ENCODE measurements at places on chromosomes 1 and 21.

DNA sequence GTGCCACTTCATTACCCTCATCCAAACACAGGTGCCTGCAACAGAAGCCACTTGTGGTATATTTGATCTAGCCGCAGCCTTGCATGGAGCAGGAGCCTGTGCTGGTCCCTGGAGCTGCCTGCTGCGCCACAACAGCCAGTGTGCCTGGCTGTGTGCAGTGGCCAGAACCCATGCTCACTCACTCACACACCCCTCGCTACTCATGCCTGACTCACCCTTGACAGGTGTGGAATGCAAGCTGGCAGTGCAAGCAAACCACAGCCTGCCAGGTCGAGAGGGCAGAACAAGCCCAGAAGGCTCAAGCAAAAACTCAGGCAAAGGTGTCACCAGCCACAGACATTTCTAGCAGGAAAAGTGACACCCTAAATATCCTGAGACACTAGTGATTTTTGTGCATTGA lies 1510.9 kb downstream of the KCNT2 start:
- DNase-seq = no peak

DNA sequence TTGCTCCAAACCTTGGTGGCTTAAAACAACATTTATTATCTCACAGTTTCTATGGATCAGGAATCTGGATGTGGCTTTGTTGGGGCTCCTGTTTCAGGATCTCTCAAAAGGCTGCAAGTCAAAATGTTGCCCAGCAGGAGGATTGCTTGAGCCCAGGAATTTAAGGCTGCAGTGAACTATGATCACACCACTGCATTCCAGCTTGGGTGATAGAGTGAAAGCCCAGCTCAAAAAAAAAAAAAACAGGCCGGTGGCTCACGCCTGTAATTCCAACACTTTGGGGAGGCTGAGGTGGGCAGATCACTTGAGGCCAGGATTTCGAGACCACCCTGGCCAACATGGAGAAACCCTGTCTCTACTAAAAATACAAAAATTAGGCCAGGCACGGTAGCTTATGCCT lies 30.0 kb downstream of the BCAS2 start:
- DNase-seq = no peak

DNA sequence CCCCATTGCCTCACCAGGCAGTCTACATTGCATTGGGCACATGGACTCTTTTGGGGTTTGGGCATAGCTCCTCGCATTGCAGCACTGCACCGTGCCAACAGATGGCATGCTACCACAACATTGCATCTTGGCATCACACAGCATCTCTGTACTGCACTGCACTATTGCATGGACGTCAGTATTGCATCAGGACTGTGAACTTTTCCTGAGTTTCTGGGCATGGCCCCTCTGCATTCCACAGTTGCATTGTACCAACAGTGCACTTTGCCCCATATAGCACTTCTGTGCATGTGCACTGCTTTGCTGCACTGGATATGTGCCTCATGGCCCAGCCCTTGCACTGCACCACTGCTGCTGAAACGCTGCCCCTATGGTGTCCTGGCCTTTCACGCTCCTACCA lies 9.6 kb downstream of the PTPRU start:
- DNase-seq = no peak

DNA sequence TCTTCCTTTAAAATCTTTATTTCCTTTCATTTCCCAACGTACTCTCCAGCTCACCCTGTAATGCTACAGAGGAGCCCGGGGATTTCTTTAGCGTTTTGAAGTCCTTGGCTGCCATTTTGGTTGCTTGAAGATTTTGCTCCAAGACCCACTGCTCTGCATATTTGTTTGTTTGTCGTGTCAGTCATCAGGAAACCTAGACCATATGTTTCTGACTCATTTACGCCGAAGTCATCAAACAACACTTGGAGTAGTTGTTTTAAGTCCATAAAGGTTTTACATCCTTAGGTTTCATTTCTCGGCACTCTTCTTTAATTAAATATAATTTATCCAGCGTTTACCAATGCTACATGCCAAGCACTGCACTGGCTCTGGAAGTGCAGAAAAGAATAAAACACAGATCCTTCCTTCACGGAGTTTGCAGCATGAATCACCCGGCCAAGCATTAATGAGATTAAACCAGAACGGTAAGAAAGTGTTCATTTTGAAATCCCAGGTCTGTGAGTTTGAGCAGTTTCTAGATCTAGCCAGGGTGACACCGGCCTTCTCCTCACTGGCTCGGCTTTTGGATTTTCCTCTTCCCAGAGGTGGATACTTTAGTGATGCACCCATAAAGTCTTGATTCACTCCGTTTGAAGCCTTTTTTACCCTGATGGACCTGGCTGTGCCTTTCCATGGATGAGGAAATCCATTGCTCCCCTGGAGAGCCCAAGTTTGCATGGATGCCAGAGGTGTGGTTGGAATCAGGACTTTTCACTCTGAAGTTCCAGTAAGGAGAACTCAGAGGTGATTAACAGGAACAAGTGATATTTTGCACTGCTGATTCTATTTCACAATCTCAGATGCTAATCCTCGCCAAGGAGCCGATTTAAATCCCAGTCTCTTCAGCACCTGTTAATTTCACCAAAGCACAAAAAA lies 109.3 kb downstream of the KAZN start:
- no peak for DNase-seq

GRCh38 chr1:151828921-151829320 lies 2.7 kb downstream of the RORC start:
- no peak for DNase-seq

DNA sequence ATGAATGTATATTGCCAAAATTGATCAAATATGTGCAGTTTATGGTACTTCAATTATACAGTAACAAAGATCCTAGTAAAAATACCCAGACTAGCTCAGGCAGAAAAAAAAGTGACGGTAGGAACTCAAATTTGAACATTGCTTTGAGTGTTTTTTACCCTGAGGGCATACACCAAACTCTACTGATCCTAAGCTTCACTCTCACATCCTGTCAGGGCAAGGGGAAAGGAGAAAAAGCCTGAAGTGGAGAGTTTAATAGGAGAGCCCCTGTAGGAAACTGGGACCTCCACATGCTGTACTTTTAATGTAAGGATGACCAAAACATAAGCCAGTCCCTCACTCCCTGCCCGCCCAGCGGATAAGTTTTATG lies 59.8 kb upstream of the GNG12 start:
- no peak for DNase-seq

DNA sequence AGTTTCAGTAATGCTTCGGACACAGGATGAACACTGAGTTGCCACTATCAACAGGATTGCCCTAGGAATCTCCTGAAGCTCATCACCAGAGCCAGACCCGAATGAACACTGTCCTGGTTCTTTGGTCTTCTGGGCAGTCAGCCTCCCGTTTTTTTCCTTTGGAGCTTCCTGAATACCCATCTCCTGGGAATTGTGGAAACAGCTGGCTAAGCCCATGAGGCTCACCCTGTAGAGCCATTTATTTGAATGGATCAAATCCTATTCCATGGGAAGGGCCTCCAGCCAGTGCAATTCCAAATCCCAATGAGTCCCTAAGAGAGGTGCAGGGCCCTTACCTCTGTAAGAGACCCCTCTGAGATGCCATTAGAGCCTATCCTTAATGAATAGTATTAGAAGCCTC lies 5.9 kb downstream of the RCSD1 start:
- DNase-seq = no peak

DNA sequence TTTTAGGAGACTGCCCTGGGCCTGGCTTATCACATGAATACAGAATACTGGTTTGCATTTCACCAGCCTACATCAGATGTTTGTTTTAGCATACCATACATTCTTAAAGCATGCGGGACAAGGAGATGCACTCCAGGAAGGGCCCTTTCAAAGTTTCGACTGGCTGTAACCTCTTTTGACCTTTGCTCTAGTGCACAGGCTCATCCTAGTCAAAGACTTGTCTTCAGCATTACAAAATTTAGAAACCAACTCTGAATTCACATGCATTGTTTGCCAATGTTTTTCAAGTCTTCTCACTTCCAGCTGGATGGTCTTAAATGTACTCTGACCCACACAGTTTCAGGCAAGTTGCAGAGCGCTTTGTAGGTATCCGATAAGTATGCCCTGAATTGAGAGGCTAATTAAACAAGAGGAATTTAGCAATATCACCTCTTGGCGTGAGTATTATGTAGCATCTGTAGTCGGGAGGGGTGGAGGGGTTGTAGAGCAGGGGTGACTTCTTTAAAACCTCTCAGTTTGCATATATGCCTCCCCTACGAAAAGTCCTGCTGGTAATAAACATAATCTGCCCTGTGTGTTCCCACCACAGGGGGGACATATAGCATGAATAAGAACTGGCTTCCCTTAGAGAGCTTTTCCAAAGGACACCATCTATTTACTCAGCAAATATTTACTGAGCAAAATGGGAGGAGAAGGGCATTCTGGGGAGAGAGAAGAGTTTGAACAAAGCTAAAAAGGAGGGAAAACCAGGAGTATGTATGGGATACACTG lies 24.4 kb upstream of the AHCYL1 start:
- DNase-seq = no peak

DNA sequence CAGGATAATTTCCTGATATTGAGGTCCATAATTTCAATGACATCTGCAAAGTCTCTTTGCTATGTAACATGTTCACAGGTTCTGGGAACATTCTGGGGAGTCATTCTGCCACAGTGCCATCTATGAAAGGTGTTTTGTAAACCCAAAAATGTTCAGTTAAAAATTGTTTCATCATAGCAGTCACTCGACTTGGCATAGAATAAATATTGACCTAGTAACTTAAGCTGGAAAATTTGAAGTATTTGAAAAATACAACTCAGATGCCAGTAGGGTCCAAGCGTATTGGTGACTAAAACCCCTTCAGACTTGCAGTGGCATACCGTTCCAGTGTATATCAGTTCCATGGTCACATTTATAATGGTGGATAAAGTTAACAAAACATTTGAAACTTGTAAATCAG lies 6.8 kb downstream of the DESI2 start:
- DNase-seq = no peak

DNA sequence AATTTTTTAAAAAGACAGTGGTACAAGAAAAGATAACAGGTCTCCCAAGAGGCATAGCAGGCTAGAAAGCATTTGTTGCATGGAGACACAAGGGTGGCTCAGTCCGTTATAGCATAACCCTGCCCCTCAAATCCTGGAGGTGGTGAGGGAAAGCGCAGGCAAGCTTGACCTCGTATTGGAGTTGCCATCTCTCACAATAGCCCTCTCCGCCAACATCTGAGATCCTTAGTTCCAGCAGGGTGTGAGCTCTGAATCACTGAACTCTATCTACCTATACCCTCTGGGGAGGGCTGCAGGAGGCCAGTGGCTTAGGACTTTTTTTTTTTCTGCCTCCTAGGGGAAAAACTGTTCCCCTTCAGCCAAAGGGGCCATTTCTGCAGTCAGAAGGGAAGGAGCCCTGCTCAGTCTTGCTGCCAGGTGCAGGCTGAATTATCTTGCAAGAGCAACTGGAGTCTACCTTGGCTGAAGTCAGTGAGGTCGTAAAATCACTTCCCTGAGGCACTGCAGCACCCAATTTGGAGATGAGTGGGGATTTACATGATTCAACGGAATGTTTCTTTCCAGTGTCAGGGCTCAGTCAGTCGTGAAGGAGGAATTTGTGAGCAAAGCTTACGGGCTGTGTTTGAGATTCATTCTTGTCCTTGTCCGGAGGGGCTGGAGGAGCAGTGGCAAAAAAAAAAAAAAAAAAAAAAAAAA lies 17.2 kb upstream of the C8A start:
- DNase-seq = no peak

DNA sequence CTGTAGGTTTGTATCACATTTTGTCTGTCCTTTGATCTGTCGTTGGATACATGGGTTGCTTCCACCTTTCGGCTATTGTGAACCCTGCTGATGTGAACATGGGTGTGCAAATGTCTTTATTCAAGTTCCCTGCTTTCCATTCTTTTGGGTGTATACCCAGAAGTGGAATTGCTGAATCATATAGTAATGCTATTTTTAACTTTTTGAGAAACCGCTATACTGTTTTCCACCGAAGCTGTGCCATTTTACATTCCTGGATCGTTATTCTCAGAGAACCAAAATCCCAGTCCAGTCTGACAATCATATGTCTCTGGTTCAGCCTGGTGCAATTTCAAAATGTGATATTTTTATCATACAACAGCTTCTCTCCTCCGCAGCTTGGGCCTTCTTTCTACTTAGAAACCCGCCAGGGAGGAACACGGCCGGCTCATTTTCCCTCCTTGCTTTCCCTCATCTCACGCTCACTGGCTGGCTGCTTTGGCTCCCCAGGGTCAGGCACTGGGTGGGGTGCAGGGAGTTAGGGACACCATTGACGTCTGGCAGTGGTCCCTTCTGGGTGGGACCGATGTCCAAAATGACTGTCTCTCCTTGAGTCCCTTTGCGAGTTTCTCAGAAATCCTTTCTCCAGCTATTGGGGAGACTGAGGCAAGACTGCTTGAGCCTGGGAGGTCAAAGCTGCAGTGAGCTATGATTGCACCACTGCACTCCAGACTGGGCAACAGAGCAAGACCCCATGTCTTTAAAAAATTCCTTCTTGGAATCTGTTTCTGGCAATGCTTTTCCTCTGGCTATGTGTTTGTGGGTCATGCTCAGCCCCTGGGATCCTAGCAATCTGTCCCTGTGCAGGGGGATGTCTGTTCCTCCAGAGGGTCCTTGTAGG lies 73.5 kb upstream of the AKT3 start:
- DNase-seq = no peak

- DNase-seq = no peak
Measured at GRCh38 chr1:20124456-20125057, 5.2 kb upstream of the PLA2G2D start.

GRCh38 chr1:227295609-227296008 lies 22.7 kb downstream of the CDC42BPA start:
- DNase-seq = no peak

- DNase-seq = no peak
Measured at GRCh38 chr1:154154534-154155191, at the start of gene NUP210L. Gene NUP210L (minus strand): TSS chr1:154155073.

GRCh38 chr1:165284454-165284853 lies 72.1 kb downstream of the LMX1A start:
- DNase-seq = no peak

GRCh38 chr1:230240446-230241086 lies 173.5 kb downstream of the GALNT2 start:
- no peak for DNase-seq
